ENCODE measurements at places on chromosomes 1 and 21. TPM values are rescaled to one million over a fixed set of nuclear protein-coding genes. Genes with fewer than 3 reads are reported as not detected.

- H3K27ac ChIP-seq = peak overlapping the region; percentile 78
- ATAC-seq = peak; percentile 94
- H3K4me1 ChIP-seq = peaks cover 16% of the 10 kb centered on the region
- H3K4me3 ChIP-seq = peak overlapping the region; percentile 52
Observed at GRCh38 chr1:182430263-182431068, 19.5 kb upstream of the RGSL1 start.

DNA sequence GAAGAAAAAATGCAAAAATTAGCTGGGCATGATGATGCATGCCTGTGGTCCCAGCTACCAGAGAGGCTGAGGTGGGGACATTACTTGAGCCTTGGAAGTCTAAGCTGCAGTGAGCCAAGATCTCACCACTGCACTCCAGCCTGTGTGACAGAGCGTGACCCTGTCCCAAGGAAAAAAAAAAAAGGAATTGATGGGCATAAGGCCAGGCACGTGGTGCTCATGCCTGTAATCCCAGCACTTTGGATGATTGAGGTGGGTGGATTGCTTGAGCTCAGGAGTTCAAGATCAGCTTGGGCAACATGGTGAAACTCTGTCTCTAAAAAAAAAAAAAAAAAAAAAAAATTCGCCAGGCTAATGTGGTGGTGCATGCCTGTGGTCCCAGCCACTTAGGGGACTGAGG, 55.8 kb upstream of the ATP2B4 start:
- H3K27ac ChIP-seq = no peak overlapping the region
- no peak for ATAC-seq
- no peaks in the 10 kb centered on the region for H3K36me3 ChIP-seq
- no peaks in the 10 kb centered on the region for H3K4me1 ChIP-seq
- H3K27me3 ChIP-seq = peaks cover 3% of the 10 kb centered on the region
- H3K4me3 ChIP-seq = no peak overlapping the region

- H3K4me1 ChIP-seq = peaks cover 4% of the 10 kb centered on the region
- peak overlapping the region; percentile 34 for H3K27ac ChIP-seq
- no peaks in the 10 kb centered on the region for H3K36me3 ChIP-seq
- no peak overlapping the region for H3K4me3 ChIP-seq
- no peaks in the 10 kb centered on the region for H3K27me3 ChIP-seq
- no peak for ATAC-seq
Observed at GRCh38 chr21:43639470-43640353, 19.6 kb downstream of the HSF2BP start.

Gene ZSWIM5
- total RNA-seq = 0.86 TPM

DNA sequence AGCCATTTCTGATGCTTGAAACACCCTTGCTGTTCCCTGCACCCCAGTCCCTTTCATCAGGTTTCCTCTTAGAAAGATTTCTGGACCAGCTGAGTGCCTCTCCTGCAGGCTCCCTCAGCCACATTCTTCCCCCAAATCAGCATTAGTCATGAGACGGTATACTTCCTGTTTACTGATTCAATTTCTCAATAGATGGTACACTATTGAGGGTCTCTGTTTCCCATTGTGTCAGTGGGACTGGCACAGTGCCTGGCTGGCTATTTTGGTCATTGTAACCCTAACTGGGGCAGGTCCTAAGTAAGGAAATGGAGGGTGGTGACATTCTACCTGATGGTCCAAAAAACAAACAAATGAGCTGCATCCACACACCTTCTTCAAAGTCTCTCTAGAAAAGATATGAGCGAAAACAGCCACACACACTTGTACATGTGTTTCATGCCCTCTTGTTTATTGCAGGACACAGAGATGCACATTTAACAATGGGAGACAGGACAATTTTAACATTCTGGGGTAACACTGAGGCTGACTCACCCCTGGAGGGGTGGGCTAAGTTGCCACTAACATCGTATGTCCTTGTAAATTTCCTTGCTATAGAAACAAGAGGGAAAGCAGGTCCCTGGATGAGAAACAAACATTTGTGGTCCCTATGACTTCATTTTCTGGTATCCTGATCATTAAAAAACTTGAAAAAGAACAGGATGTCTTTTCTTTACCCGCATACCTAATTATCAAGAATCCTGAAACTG, 77.5 kb downstream of the RRAGC start:
- H3K4me1 ChIP-seq = no peaks in the 10 kb centered on the region
- H3K4me3 ChIP-seq = no peak overlapping the region
- no peak overlapping the region for H3K27ac ChIP-seq
- no peaks in the 10 kb centered on the region for H3K36me3 ChIP-seq
- ATAC-seq = no peak

DNA sequence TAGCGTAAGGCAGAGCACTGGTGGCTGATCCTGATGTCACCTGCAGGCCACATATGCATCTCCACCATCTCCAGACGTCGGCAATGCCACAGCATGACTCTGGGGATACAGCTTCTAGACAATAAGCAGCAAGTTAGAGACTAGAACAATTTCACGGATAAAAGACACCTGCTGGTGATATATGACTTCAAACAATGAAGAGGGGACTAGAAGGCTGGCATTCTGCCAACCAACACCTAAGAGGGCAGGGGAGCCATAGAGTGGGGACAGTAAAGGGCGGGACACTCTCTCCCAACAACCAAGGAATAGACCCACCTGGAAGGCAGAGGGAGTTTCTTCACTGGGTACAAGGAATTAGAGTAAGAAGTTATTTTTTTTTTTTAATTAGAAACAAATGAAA, 126.7 kb downstream of the SIM2 start:
- no peak overlapping the region for H3K4me3 ChIP-seq
- ATAC-seq = no peak
- H3K4me1 ChIP-seq = no peaks in the 10 kb centered on the region
- no peaks in the 10 kb centered on the region for H3K27me3 ChIP-seq
- H3K27ac ChIP-seq = no peak overlapping the region
- peaks cover 12% of the 10 kb centered on the region for H3K36me3 ChIP-seq

DNA sequence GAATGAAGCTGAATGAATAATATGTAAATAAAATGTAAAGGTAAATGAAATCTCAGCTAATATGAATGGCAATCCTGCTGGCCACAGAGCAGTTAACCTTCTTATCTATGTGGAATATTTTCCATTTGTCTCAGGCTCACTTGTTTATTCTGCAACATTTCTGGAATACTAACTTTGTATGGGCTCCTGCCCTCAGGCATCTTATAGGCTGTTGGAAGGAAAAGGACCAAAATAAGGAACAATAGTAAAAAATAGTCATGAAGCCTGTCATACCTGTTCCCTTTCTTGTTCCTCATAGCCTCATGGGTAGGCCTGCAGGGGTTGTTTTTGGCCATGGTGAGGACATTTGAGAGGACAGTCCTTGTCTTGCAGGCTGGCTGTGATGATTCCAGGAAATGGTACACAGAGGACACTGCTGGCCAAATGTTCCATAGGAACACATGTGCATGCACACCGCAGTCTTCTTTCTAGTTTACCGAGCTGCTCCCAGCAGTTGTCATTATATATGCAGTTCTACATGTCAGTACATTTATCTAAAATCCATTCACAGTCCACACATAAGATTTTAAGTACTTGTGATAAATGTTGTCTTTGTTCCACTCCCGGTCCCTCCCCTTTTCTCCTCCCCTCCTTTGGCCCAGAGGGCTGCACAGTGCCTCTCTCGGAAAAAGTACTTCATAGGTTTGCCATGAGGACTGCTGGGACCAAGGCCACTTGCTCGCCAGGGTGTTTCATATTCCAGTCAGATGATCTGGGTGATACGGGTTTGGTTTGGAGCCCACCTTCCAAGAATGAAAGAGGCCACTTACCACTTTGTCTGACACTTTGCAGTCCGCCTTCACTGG, 15.2 kb upstream of the KCNQ4 start:
- H3K27me3 ChIP-seq = no peaks in the 10 kb centered on the region
- H3K36me3 ChIP-seq = peaks cover 89% of the 10 kb centered on the region
- no peak overlapping the region for H3K4me3 ChIP-seq
- no peak for ATAC-seq
- H3K27ac ChIP-seq = peak overlapping the region; percentile 79

- no peak overlapping the region for H3K4me3 ChIP-seq
- H3K27ac ChIP-seq = no peak overlapping the region
- no peak for ATAC-seq
- H3K36me3 ChIP-seq = no peaks in the 10 kb centered on the region
- peaks cover 16% of the 10 kb centered on the region for H3K27me3 ChIP-seq
Observed at GRCh38 chr1:107486349-107486748, 345.5 kb downstream of the NTNG1 start.

DNA sequence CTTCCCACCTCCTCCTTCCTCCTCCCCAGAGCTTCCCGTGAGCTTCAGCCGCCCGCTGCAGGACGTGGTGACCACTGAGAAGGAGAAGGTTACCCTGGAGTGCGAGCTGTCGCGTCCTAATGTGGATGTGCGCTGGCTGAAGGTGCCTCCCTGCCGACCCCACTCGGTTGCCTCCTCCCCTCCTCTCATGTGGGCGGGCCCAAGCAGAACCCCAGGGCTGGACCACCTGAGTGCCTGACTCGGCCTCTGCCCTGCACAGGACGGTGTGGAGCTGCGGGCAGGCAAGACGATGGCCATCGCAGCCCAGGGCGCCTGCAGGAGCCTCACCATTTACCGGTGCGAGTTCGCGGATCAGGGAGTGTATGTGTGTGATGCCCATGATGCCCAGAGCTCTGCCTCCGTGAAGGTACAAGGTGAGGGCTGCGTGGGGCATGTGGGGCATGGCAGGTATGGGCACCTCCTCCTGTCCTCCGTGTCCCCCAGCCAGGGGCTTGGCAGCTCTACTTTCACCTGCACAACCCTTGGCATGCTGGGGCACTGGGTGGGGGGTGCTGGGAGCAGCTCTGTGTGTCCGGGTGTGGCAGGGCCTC, 69.2 kb downstream of the OBSCN start:
- no peaks in the 10 kb centered on the region for H3K27me3 ChIP-seq
- no peak for ATAC-seq
- no peaks in the 10 kb centered on the region for H3K4me1 ChIP-seq

DNA sequence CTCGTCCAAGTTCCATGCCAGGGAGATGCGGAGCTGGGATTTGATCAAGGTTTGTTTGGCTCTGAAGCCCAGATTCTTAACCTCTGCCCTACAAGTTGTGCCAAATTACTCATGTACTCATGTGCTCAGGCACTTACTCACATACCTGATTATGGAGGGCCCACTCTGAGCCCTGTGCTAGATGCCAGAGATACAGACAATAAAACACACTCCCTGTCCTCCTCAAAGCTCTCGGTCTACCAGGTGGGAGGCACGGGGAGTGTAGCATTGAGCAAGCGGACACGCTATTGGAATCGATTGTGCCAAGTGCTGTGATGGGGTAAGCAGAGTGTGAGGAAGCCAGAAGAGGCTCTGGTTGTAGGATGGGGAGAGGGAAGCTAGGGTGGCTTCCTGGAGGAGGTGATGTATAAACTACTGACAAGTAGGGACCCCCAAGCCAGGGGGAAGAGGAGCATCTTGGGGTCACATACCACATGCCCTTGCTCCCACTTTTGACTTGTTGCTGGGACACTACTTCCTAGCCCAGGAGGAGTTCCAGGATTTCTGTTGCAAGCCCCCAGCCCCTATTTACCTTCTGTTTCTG, 49.8 kb upstream of the IFNLR1 start:
- no peaks in the 10 kb centered on the region for H3K36me3 ChIP-seq
- H3K27me3 ChIP-seq = peaks cover 8% of the 10 kb centered on the region
- peak overlapping the region; percentile 38 for H3K4me3 ChIP-seq
- peaks cover 8% of the 10 kb centered on the region for H3K4me1 ChIP-seq
- peak; percentile 41 for ATAC-seq

- no peak overlapping the region for H3K27ac ChIP-seq
- ATAC-seq = no peak
- no peak overlapping the region for H3K4me3 ChIP-seq
- H3K36me3 ChIP-seq = no peaks in the 10 kb centered on the region
Observed at GRCh38 chr1:30444850-30445249, 278.5 kb downstream of the MATN1 start.

- no peaks in the 10 kb centered on the region for H3K36me3 ChIP-seq
- H3K27me3 ChIP-seq = no peaks in the 10 kb centered on the region
- H3K4me3 ChIP-seq = no peak overlapping the region
- H3K27ac ChIP-seq = no peak overlapping the region
Observed at GRCh38 chr1:235004840-235005391, 123.7 kb downstream of the TOMM20 start.

DNA sequence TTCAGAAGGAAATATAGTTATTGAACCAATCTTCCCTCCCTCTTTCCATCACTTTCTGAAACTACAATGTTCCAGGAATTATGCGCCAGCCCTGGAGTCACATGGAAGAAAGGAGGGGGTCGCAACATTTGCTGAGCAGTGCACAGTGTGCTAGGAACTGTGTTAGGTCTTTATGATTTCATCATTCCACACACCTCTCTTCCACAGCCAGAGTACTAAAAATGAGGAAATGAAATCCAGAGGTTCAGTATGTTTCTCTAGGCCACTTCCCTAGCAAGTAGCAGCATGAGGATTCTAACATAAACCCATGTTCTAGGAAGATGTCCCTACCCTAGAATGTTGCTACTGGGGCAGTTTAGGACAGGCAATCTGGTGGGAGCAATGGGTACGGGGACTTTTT, 158.1 kb downstream of the SLC45A1 start:
- H3K27me3 ChIP-seq = no peaks in the 10 kb centered on the region
- H3K4me3 ChIP-seq = peak overlapping the region; percentile 66
- peaks cover 22% of the 10 kb centered on the region for H3K4me1 ChIP-seq
- ATAC-seq = no peak

GRCh38 chr21:36806103-36806502, 107.2 kb downstream of the SIM2 start:
- peak; percentile 85 for ATAC-seq
- H3K4me1 ChIP-seq = peaks cover 8% of the 10 kb centered on the region
- H3K36me3 ChIP-seq = peaks cover 15% of the 10 kb centered on the region

GRCh38 chr1:115086176-115086830, 3.0 kb downstream of the TSPAN2 start:
- no peak overlapping the region for H3K27ac ChIP-seq
- peaks cover 26% of the 10 kb centered on the region for H3K4me1 ChIP-seq
- no peak overlapping the region for H3K4me3 ChIP-seq
- no peaks in the 10 kb centered on the region for H3K36me3 ChIP-seq
- no peaks in the 10 kb centered on the region for H3K27me3 ChIP-seq

- H3K36me3 ChIP-seq = no peaks in the 10 kb centered on the region
- no peak overlapping the region for H3K4me3 ChIP-seq
- H3K4me1 ChIP-seq = no peaks in the 10 kb centered on the region
- no peak overlapping the region for H3K27ac ChIP-seq
Observed at GRCh38 chr1:147124266-147124665, 48.0 kb downstream of the PRKAB2 start.

Gene F3
- not detected for total RNA-seq

Gene THEM5
- not detected for total RNA-seq

Gene KRTAP7-1
- total RNA-seq = not detected

Gene OR2T11
- total RNA-seq = not detected

DNA sequence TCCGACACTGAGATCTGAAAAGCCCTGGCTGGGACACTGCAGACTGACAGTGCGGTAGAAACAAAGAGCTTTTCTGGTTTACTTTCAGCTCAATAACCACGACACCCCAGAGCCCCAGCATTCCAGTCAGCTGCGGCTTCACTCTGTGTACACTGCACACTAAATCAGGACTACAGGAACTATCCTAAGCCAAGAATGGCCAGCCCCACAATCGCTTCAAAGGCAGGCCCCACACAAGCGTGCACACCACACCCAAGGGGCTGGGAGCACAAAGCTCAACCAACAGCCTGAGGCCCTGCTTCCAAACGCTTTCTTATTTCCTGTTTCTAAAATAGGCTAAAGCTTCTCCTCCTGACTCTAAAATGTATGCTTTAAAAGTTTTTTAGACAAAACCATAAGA, 28.4 kb downstream of the URB1 start:
- H3K36me3 ChIP-seq = peaks cover 100% of the 10 kb centered on the region
- H3K27me3 ChIP-seq = no peaks in the 10 kb centered on the region
- no peak for ATAC-seq
- no peaks in the 10 kb centered on the region for H3K4me1 ChIP-seq
- H3K4me3 ChIP-seq = no peak overlapping the region
